Activated CD4-positive, alpha-beta T cell treated with anti-CD3 and anti-CD28 coated beads, Interleukin-2, Interleukin-4, amounts not matched to agents 100 ng/mL and 50 ng/mL, durations not matched to agents 16 hours and 8 hours (primary cell): ENCODE measurements at places on chromosomes 7 and 10.
A peak's percentile ranks its signal among the peaks of the same experiment; 100 is the strongest.

- peak; percentile 72 for DNase-seq
Observed at GRCh38 chr10:3776796-3777571, 8.0 kb downstream of the KLF6 start.

- peak; percentile 19 for DNase-seq
Observed at GRCh38 chr7:135831455-135832195, 83.0 kb upstream of the FAM180A start.

GRCh38 chr7:41219276-41219675, 483.6 kb downstream of the INHBA start:
- DNase-seq: no peak

DNA sequence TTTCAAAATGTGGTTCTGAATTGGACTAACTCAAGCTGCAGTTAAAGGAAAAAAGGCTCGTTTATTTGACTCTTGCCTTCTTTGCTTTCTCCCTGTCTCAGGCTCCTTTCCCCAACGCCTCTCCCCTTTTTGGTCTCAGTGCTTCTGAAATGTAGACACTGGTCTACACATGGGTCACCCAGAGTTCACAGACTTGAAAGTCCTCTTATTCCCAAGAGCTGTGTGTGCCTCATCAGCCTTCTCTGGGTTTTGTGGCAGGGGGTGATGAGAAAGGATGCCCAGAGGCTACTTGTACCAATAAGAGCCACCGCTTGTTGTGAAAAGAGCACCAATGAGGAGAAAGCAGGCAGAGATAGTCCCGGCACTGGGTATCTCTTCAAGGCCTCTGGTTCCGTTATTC, 125.7 kb downstream of the BICC1 start:
- DNase-seq: no peak

DNA sequence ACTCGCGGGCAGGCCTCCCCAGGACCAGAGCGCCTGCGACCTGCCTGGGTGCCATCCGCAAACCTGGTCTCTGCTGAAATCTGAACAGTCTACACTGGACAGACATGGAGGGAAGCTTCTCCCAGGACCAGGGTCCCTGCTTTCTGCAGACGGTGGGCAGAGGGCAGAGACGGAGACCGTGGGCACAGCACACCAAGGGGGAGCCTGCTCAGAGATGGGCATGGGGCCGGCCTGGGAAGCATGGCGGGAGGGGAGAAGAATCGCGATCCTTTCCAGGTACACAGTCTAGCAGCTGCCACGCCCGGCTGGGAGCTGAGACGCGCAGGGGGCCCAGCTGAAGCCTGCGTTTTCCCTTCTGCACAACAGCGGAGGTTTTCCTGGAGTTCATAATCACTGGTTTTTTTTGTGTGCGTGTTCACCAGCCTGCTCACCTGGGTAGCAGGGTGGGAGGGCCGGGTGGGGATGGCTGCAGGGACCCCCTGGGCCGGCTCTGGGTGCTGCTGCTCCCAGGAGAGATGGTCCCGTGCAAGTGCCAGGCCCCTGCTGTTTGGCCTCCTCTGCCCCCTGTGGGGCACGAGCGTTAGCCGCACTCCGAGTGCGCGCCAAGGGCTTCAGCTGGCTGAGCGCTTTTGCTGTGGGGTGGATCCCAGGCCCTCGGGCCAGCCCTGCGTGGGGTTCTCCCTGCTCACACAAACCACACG, 448.8 kb downstream of the DNAJB6 start:
- no peak for DNase-seq

DNA sequence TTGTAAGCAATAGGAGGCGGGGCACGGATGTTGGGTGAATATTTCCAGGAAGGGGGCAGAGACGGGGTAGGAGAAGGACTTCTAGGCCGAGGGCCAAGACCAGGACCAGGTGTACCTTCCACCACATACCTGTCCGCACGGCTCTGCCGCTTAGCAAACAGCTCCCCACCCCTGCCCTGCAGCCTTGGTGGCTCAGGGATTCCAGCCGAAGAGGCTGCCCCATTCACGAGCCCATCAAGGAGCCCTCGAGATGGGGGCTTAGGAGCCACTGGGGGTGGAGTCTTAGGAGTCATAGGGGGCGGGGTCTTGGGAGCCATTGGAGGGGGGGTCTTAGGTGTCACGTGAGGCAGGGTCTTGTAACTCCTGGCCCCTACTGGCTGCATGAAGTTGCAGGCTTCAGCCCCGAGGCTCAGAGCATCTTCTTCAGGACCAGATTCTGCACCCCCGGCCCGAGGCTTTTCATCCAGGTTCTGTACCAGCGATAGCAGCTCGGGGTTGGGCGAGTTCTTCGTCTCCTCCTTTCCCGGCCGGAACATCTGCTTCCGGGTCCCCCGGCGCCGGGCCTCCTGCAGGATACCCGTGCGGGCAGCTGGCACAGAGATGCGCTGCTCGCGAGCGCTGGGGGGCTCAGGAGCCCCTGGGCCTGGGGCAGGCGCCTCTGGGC, 6.1 kb upstream of the MYOZ1 start:
- DNase-seq: no peak

DNA sequence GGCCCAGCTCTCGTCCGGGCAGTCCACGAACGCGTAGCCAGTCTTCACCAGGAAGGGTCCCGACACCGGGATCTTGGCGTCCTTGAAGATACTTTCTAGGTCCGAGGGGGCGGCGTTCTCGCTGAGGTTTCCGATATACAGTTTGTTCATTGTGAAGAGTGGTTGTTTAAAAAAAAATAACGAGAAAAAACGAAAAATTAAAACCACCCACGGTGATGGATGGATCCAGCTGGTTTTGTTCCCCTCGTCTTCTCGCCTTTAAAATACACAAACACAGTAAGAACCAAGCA, 385 bp downstream of the IGF2BP3 start:
- DNase-seq: no peak

- DNase-seq: no peak
Observed at GRCh38 chr7:157402911-157403534, 66.2 kb downstream of the DNAJB6 start.

DNA sequence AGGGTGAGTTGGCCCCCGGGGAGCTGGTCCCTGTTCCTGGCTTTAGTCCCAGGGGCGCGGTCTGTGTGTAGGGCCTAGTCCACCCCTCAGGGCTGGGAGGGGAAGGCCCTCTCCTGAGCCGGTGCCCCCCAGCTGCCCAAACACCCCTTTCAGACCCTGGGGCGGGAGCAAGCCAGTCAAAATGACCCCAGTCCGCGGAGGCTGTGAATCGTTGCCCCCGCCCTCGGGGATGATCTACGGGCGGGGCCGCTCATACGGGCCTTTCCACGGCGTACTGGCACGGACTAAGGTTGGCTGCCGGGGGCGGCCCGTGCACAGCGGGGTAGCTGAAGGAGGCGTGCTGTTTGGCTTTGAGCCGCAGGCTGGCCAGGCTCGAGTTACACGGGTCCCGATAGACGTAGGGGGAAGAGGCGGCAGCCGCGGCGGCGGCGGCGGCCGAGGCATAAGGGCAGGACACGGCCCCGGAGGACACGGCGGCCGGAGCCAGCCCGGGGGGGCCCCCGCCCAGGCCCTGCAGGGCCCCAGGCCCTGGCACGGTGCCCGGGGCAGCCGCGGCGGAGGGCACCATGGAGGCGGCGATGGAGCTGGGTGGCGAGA, 4.3 kb downstream of the ELOVL3 start:
- no peak for DNase-seq

DNA sequence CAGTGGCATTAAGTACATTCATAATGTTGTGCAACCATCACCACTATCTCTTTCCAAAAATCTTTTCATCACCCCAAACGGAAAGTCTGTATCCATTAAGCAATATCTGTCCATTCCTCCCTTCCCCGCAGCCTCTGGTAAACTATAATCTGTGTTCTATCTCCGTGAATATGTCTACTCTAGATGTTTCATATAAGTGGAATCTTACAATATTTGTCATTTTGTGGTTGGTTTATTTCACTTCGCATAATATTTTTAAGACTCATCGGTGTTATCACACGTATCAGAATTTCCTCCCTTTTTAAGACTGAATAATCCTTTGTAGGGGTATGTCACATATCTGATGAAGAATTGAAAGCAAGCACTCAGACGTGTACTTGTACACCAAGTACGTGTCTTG, 86.0 kb upstream of the FGFR2 start:
- no peak for DNase-seq

- DNase-seq: no peak
Observed at GRCh38 chr10:13790196-13790595, 203.4 kb downstream of the PRPF18 start.

- no peak for DNase-seq
Observed at GRCh38 chr7:143406002-143406357, 2.7 kb downstream of the EPHA1 start.

DNA sequence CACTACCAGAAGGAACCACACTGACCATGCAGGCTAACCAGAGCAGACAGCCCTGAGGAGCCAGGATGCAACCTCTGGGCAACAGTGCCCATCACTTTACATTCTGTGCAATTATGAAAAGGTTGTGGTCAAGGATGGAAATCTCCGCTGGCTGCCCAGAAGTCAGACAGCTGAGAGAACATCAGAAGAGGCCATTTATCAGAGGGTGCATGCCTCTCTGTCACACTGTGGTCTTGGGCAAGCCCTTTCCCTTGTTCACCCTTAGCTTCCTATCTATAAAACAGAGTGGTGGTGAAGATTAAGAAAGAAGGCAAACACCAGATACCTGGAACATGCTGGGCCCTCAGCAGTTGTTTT, 120.7 kb upstream of the GDF10 start:
- DNase-seq: no peak

GRCh38 chr10:11449761-11450160, 161.7 kb downstream of the USP6NL start:
- no peak for DNase-seq

DNA sequence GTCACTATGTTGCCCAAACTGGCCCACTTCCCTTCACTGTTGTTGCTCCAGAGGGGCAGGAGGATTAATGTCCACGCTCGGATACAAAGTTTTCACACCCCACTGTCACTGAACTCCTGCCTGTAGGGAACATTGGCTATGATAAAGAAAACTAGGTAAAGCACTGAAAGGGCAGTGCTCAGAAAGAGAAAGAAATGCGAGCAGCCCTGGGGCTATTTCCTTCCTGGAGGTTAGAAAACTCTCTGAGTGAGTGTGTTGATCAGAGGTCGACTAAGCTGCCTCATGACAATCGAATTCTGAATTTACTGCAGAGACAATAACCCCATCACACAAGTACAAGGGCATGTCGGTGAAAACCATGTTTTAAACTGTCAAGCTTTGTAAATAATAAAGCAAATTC, 227.2 kb upstream of the PITRM1 start:
- no peak for DNase-seq

DNA sequence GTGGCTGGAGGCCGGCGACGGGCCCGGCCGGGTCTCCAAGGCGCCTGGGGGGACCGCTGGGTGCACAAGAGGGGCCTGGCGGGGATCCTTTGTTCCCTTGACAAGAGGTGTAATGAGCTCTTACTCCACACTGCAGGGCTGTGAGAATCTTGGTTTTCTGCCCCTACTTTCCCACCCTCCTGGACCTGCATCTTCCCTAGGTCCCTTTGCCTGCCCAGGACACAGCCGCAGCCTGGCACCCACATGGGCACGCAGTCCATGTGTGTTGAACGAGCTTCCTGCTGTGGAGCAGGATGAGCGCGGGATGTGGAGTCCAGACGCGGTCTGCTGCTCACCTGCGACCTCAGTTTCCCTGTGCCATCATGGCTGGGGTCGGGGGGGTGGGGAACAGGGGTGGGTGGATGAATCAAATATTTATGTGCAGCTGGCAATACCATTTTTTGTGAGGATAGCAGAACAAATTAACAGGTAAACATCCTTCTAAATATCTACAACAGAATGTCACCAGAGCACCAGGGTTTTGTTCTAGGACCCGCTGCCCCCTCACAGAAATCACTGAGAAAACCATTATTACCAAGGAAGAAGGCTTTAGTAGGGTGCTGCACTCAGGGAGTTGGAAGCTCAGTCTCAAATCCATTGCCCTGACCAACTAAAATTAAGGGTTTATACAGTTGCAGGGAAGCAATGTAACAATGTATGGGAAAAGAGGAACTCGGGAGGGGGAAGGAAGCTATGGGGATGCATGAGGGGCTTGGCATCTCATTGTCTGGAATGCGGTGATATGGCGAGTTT, 474 bp upstream of the NSMCE4A start:
- DNase-seq: no peak

GRCh38 chr7:1638215-1638661, 31.8 kb upstream of the ELFN1 start:
- DNase-seq: no peak

- DNase-seq: no peak
Observed at GRCh38 chr7:7681936-7682329, 36.5 kb downstream of the RPA3 start.

GRCh38 chr10:108560488-108560887, 1362.8 kb downstream of the XPNPEP1 start:
- no peak for DNase-seq

GRCh38 chr10:71217266-71218045, 5.1 kb downstream of the UNC5B start:
- no peak for DNase-seq

GRCh38 chr10:75512203-75512933, 80.9 kb downstream of the LRMDA start:
- DNase-seq: no peak

DNA sequence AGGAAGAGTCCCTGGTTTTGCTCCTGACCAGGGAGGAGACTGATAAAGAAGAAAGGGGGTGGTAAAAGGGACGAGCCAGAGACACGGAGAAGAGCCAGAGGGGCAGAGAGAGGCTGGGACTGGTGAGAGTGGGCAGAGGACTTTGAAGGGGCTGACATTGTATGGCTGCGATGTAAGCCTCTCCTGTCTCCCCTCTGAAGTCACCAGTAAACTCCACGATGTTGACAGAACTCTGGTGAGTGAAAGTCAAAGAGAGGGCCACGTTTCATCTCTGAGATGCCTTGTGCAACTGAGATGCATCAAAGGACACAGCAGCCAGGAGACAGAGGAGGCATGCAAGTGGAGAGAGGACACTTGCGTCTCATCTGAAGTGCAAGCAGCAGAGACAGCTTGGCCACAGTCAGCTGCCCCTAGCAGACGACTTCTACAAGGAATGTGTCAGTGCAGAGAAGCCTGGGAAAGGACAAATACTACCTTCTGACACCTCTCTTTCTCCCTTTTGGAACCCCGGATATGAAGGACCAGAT, 54.3 kb downstream of the SMKR1 start:
- DNase-seq: no peak

- DNase-seq: no peak
Observed at GRCh38 chr10:78307576-78307975, 273.9 kb downstream of the RPS24 start.

DNA sequence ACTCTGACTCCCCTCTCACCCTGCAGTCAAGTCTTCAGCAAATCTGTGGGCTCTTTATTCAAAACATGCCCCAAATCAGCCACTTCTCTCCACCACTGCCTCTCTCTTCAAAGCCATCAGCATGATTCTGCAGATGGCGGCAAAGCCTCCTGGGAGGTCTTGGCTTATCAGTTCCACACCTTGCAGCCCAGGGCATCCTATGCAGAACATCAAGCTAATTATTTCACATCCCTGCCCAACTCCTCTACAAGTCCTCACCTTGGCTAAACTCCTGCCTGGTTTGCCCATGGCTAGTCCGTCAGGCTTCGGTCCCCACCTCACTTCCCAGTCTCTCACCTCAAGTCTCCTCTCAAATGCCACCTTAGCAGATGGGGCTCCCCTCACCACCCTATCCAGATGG, 70.2 kb downstream of the PIP4K2A start:
- DNase-seq: no peak

DNA sequence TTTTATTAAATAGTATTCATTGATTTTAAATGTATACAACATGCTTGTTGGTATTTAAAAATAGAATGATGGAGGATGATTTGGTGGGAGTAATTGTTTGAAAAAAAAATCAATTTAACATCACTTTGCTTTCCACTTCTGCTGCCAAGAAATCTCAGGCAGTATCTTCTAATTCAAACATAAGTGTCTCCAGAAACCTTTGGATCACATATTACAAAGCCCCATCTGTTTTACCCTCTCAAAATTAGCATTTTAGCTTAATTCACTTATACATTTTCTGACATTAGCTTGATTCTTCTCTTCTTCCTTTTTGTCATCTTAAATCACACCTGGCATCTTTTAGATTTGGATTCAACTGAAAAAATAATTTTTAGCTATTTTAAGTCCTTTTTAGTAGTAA, 72.9 kb upstream of the KMT2C start:
- no peak for DNase-seq
